ENCODE measurements at places on chromosomes 1 and 21.
A peak's percentile ranks its signal among the peaks of the same experiment; 100 is the strongest.

GRCh38 chr1:197841883-197842553 is 60.4 kb upstream of the C1orf53 start:
- no peak for DNase-seq

- no peak for DNase-seq
These were observed 918.2 kb upstream of the ADGRL2 start for GRCh38 chr1:80882553-80882952.

DNA sequence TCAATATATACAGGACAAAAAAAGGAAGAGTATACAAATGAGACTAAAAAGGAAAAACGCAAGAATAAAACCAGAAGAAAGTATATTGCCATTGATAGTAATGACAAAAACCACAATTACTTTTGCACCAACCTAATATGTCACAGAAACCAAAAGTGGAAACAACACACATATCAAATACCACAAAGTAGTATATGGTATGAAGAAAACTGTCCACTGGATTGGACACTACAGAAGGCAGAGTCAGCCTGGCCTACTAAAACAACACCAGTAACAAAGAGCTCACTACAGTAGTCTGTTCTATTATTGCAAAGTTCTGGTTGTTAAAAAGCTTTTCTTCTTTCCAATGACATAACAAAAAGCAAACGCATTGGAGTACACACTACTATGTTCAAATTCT is 17.7 kb downstream of the TESK2 start:
- DNase-seq, result no peak

DNA sequence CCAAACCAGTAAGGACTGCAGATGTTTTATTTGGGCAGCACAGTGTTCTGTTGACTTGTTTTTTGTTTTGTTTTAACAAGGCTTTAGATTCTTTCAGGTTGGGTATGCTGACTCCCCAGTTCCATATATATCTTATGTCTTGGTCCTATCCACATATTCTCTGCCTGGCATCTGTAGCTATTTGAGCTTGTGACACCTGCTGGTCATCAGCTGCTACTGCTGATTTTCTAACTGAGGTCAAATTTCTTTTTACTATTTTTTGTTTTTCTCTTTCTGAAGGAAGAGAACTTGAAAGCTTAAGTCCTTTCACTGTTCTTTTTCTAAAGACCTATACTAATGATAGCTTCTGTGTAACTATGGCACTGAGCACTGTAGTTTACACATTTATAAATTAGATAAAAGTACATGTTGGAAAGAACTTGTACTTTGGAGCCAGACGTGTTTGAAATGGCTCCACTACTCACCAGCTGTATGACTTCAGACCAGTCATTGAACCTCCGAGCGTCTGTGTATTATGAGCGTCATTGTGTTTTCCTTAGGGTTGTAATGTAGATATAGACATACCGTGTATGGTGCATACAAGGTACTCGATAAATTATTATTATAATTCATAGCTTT is 109.4 kb downstream of the NRDC start:
- no peak for DNase-seq

DNA sequence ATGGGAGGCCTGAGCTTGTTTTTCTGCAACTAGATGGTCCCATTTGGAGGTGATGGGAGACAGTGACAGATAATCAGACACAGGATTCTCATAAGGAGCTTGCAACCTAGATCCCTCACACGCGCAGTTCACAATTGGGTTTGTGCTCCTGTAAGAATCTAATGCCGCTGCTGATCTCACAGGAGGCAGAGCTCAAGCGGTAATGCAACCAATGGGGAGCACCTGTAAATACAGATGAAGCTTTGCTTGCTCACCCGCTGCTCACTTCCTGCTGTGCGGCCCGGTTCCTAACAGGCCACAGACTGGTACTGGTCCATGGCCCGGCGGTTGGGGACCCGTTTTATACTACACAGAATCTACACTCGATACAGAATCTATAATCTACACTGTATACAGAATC is 52.6 kb upstream of the B3GALNT2 start:
- no peak for DNase-seq

GRCh38 chr1:32338637-32339145 is 2.7 kb upstream of the MARCKSL1 start:
- no peak for DNase-seq

DNA sequence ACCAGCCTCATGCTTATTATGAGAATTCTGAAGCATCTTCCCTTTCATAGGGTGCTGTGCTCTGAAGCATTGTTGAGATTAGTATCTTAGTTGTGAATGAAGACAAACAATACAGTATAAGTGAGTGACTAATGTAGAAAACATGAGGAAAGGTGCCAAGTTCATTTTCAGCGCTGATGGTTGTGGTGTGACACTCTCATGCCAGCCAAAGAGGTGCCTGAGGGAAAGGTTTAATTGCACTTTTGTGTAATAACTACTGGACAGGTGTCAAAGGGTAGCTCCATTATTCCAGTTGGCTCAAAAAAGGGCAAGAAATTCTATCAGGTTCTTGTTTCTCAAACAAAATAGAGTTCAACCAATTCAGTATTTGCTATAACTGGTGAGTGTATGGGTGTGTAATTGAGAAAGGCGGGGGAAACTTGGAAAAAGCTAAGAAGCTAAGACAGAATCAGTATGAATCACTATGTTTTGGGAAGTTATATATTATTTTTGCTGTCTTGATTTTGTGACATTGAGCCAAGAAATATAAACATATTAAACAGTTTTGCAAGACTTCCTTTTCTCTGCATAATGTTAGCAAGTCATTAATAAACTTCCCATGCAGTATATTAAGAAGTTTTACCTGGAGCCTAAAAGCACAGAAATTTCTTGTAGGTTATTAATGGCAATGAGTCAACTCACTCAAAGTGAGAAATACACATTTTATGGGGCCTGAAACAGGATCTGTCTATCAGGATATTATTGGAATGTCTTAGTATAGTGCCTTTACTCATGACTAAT is 31.8 kb downstream of the KCNK2 start:
- DNase-seq, result no peak

GRCh38 chr1:12338823-12339222 is 109.0 kb downstream of the VPS13D start:
- no peak for DNase-seq

- DNase-seq, result no peak
These were observed 319.0 kb downstream of the HHAT start for GRCh38 chr1:210647406-210648333.

GRCh38 chr1:147243228-147243685 is 773 bp downstream of the CHD1L start:
- DNase-seq, result no peak

GRCh38 chr21:14531757-14532316 is 14.3 kb downstream of the SAMSN1 start:
- no peak for DNase-seq

DNA sequence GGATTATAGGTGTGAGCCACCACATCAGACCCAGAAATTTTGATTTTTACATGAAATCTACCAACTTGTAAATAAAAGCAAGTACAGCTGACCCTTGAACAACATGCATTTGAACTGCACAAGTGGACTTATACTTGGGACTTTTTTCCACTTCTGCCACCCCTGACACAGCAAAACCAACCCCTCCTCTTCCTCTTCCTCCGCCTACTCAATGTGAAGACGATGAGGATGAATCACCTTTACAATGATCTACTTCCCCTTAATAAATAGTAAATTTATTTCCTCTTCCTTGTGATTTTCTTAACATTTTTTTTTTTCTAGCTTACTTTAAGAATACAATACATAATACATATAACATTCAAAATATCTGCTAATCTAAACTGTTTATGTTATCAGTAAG is 17.5 kb upstream of the YRDC start:
- DNase-seq, result no peak

GRCh38 chr1:192506741-192507155 is 68.8 kb upstream of the RGS1 start:
- no peak for DNase-seq

GRCh38 chr1:246971090-246971721 is 36.7 kb downstream of the ZNF695 start:
- no peak for DNase-seq

GRCh38 chr1:27027575-27028250 is 15.1 kb upstream of the TENT5B start:
- DNase-seq, result no peak

GRCh38 chr1:94384485-94385265 is 33.5 kb upstream of the ABCD3 start:
- DNase-seq, result no peak

GRCh38 chr1:115829947-115830346 is 11.0 kb downstream of the NHLH2 start:
- no peak for DNase-seq

DNA sequence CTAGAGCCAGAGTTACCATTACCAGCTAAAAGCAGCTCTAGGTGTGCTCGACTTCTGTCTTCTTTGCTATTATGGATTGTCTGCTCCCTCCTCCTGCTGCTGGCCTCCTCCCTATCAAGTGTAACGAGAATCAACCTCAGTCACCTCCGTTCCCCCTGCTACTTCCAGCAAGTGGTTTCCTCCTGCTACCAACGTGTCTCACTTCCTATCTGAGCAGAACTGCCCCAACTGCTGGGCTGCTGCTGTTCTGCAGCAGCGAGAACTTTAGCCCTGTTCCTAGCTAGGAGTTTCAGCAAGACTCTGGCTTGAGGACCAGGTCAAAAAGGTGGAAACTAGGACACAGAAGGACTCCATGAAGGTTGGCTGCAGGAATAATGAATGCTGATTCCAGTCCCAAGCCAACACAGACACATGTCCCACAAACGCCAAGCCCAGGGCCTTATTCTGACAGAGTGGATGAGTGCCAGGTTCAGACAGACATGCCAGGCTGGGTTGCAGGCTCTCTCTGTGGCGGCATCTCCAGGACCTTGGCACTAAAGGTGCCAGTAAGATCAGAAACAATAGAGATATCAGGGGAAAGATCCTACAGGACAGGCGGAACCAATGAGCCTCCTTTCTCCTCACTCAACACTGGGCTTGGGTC is 46.9 kb downstream of the CD34 start:
- no peak for DNase-seq

DNA sequence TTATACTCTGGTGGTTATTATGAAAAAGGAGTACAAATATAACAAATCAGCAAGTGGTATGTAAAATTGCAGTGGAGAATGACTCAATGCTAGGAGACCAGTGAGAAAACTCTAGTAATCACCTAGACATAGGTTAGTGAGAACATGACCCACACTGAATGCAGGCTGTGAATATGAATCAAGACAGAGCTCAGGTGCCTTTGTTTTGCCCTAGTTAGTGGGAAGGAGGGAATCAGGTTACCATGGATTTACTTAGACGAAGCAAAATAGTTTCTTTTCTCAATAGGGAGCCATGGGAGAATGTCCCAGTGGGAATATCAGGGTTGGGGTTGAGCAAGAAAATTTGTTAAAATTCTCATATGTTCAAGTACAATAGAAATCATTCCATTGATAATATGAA is 10.6 kb upstream of the GCLM start:
- DNase-seq, result no peak

- no peak for DNase-seq
These were observed 896 bp upstream of the PLA2G2A start for GRCh38 chr1:19980314-19980713.

DNA sequence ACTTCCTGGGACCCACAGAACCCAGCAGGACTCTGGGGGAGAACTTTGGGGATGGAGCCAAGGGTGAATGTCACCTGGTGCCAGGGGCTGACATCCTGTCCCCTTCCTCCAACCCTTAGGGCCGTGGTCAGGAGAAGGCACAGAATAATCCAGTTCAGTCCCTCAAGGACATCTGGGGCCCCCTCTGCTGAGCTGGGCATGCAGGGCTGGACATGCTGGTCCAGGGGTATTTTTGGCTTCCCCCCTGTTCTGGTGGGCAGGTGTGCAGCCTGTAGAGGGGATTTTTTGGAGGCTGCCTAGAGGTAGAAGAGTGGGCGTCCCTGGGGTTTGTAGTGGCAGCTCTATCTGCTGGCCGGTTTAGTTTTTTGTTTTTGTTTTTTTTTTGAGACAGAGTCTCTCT is 3.4 kb upstream of the CROCC start:
- no peak for DNase-seq

GRCh38 chr1:178055093-178055492 is 38.8 kb upstream of the RASAL2 start:
- no peak for DNase-seq

- no peak for DNase-seq
These were observed 108.1 kb upstream of the BACE2 start for GRCh38 chr21:41059871-41060270.

DNA sequence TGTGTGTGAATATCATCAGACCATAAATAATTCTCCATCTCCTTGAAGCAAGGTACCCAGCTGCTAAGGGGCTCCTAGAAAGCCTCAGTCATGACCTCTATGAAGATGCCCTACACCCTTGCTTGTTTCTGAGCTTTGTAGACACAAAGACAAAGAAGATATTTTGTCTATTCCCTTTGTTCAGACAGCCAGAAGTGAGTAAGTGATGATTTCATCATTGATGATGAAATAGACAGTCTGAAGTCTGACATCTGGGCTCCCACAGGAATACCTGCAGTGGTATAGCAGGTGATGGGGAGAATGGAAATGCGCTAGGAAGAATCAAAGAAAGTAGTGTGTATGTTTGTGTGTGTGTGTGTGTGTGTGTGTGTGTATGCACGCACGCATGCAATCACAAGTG is 82.2 kb upstream of the DPT start:
- DNase-seq, result no peak

DNA sequence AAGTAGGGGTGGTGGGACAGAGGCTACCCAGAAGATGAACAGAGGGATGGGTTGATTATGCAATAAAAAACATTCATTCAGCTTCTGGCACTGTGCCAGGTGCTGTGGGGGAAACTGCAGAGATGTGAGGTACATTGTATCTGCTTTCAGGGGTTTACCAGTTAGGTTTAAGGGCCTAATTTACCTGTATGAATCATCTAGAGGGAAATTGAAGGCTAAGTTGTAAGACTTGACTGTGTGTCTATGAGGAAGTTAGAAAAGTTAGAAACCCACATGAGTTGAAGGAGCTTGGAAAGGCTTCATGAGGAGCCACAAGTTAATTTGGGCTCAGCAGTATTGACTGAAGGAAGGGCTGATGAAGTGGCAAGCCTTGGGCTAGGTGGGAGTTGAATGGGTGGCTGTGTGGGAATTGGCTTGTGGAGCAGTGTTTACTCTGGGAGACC is 36.7 kb upstream of the APOBEC4 start:
- DNase-seq, result no peak

GRCh38 chr1:32111040-32111623 is 3.3 kb downstream of the KPNA6 start:
- DNase-seq, result no peak

- peak; percentile 30 for DNase-seq
These were observed 10.8 kb downstream of the THEM4 start for GRCh38 chr1:151898519-151898991.

GRCh38 chr21:27021801-27022200 is 54.9 kb upstream of the ADAMTS5 start:
- DNase-seq, result no peak

All from stimulated activated CD8-positive, alpha-beta memory T cell treated with anti-CD3 and anti-CD28 coated beads, Interleukin-7, amount 100 ng/mL, for 4 hours (primary cell).